ENCODE measurements at places on chromosomes 5 and 9. TPM values are rescaled to one million over a fixed set of nuclear protein-coding genes. Genes with fewer than 3 reads are reported as not detected.

- no peaks in the 10 kb centered on the region for H3K4me1 ChIP-seq
- H3K4me3 ChIP-seq = no peak overlapping the region
- H3K27ac ChIP-seq = no peak overlapping the region
- no peak for DNase-seq
- no peaks in the 10 kb centered on the region for H3K36me3 ChIP-seq
- no peaks in the 10 kb centered on the region for H3K27me3 ChIP-seq
These were observed 58.3 kb downstream of the MTX3 start for GRCh38 chr5:79932510-79933504.

DNA sequence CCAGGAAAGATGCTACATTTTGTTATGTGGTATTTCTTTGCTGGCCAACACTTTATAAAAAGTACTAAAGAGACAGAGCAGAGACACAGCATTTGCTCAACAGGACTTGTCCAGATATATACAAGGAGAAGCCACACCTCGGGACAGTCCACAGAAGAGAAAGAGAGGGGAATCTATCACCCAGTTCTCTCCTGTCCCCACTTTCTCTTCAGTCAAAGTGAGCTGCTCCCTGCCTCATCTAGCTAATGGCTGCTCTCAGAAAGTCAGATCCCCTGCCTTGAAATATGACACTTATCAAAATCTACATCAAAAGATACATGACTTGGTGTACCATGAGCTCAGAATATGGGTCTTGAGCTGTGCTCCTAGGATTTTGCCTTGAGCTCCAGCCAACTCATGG lies 86.7 kb upstream of the SPDL1 start:
- no peak for DNase-seq
- no peak overlapping the region for H3K27ac ChIP-seq
- H3K36me3 ChIP-seq = no peaks in the 10 kb centered on the region
- H3K4me1 ChIP-seq = no peaks in the 10 kb centered on the region
- H3K27me3 ChIP-seq = no peaks in the 10 kb centered on the region

GRCh38 chr9:130743656-130744055 lies 50.1 kb downstream of the EXOSC2 start:
- H3K27me3 ChIP-seq = no peaks in the 10 kb centered on the region
- DNase-seq = no peak
- no peaks in the 10 kb centered on the region for H3K36me3 ChIP-seq
- H3K4me3 ChIP-seq = no peak overlapping the region

DNA sequence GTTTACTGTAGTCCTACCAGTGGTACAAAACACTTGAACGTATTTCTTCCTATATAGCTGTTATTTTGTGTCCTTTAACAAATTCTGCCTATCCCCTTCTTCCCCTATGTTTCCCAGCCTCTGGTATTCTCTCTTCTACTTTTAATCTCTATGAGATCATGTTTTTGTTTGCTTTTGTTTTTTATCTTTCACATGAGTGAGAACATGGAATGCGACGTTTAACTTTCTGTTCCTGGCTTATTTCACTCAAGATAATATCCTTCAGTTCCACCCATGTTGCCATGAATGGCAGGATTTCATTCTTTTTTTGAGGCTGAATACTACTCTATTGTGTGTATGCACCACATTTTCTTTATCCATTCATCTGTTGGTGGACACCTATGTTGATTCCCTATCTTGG lies 634.4 kb upstream of the WWC1 start:
- no peak overlapping the region for H3K4me3 ChIP-seq
- H3K36me3 ChIP-seq = no peaks in the 10 kb centered on the region
- peaks cover 21% of the 10 kb centered on the region for H3K4me1 ChIP-seq
- no peak overlapping the region for H3K27ac ChIP-seq
- no peaks in the 10 kb centered on the region for H3K27me3 ChIP-seq

The PCDHGA6 gene
- total RNA-seq = 0.41 TPM

DNA sequence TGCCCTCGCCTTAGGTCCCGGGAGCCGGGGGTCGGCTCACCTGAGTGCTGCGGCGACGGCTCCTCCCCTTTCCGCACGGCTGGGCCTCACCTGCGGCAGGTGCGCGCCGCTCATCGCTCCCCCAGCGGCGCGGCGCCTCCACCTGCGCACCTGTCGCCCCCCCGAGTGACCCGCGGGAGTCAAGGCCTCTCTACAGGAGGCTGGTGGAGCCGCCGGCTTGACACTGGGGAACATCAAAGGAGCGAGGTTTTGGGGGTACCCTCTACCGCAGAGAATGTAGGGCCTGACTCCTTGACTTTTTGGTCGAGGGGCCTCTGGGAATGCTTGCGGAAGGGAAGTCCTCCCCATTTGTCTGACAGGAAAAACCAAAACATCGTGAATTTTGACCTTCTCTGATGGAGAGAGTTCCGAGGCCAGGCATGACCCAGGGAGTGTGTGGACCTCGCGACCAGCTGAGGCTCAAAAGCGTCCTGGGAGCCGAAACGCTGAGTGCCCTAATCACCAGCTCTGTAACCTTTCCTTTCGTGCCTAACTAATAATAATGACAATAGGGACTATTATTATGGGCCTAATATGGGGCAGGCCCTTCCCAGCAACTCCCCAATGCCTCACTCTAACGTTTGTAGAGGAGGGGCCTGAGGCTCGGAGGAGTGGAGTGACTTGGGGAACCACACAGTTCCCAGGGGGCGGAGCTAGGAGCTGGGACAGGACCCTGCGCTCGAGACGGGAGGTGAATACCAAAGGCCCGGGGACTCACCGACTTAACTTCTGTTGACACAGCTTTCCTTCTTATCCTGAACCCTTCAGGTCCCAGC lies 714 bp upstream of the IER5L start:
- H3K4me1 ChIP-seq = peaks cover 18% of the 10 kb centered on the region
- no peak for DNase-seq
- H3K27ac ChIP-seq = no peak overlapping the region

GRCh38 chr5:102971676-102972293 lies 148.2 kb downstream of the GIN1 start:
- H3K27me3 ChIP-seq = no peaks in the 10 kb centered on the region
- peak; percentile 43 for DNase-seq
- no peak overlapping the region for H3K27ac ChIP-seq
- no peak overlapping the region for H3K4me3 ChIP-seq

DNA sequence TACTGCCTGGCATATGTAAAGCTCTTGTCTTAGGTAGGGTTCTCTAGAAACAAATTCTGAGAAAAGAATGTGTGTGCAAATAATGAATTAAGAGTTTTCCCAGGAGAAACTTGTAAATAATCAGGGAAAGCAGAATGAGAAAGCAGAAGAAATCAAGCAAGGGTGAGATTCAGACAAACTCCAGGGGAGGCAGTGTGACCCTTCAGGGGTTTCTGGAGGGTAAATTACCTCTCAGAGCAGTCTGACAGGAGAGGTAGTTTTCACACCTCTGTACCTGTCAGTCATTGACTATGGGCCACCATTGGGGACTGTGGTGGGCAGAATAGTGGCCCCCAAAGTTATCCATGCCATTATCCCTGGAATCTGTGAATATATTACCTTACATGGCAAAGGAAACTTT lies 124.6 kb downstream of the KCTD16 start:
- H3K4me3 ChIP-seq = no peak overlapping the region
- H3K27ac ChIP-seq = no peak overlapping the region
- no peaks in the 10 kb centered on the region for H3K4me1 ChIP-seq
- no peaks in the 10 kb centered on the region for H3K27me3 ChIP-seq

DNA sequence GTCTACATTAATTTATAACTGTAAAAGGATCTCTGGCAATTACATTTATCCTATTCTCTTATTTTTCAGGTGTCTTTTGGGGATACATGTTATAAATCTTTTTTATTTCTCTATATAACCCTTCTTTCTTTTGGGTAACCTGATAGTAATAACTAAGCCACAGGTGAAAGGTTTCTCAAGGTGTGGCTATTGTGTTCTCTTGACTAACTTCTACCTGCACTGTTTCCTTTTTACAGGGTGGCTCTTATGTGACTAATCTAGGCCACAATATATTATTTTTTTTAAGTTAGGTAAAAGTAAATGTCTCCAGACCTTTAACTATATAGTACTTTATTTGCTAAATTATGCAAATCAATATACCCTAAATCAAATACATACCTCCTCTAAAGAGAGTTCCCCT lies 193.2 kb downstream of the EFNA5 start:
- H3K4me1 ChIP-seq = no peaks in the 10 kb centered on the region
- no peaks in the 10 kb centered on the region for H3K36me3 ChIP-seq
- DNase-seq = no peak
- no peak overlapping the region for H3K4me3 ChIP-seq
- H3K27ac ChIP-seq = no peak overlapping the region

The SLC22A4 gene
- 4.5 TPM for total RNA-seq

GRCh38 chr9:84617411-84618029 lies 52.0 kb upstream of the NTRK2 start:
- H3K4me3 ChIP-seq = no peak overlapping the region
- H3K4me1 ChIP-seq = no peaks in the 10 kb centered on the region
- no peak for DNase-seq
- H3K36me3 ChIP-seq = no peaks in the 10 kb centered on the region
- H3K27ac ChIP-seq = no peak overlapping the region

DNA sequence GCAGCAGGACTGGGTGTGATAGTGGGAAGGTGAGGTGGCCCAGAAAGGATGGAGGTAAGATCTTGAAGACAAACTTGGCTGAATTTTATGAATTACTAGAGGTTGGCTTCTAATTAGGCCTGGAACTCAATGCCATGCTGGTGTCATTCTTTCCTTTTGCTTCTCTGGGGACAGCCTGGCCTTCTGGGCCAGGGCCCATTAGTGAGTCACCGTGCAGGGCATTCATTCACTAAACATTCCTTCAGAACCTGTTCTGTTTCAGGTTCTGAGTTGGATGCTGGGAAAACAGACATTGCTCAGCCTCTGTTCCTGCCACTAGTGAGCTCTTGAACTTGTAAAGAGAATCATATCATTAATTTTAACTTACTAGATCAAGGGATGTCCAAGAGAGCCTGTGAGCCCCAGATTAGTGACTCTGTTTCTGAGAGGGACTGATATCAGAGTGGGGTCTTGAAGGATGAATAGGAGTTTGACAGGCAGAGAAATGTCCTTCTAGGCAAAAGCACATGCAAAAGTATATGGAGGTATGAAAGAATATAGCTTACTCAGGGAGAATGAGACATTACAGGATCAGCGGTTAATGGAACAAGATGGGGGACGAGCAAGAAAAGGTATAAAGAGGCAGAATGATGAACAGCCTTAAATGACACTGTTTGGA lies 66.5 kb downstream of the LHX2 start:
- peaks cover 13% of the 10 kb centered on the region for H3K4me1 ChIP-seq
- no peak for DNase-seq
- no peaks in the 10 kb centered on the region for H3K36me3 ChIP-seq
- peaks cover 5% of the 10 kb centered on the region for H3K27me3 ChIP-seq
- no peak overlapping the region for H3K27ac ChIP-seq

The IL4 gene
- not detected for total RNA-seq

DNA sequence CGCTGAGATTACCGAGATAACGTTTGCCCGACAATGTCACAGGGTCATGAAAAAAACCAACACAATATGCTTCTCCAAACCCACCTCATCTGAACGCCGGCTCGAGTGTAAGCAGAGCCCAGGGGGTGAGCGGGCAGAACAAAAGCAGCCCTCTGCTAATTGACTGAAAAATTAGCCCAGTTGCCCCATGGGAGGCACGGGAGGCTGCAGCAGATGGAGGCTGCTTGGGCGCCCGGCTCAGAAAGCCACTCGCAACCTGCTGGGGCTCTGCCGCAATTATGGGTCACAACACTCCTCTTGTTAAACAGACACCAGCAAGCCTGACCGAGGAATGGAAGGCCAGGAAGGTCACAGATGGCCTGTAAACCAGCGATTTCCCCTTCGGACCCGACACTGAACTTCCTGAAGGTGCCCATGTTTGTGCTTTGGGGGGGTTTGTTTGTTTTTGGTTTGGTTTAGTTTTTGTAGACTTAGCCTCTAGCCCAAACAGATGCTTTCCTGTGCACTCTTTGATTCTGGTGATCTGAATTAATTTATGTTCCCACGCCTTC lies 104.6 kb upstream of the IRX1 start:
- DNase-seq = no peak
- H3K4me3 ChIP-seq = no peak overlapping the region
- no peaks in the 10 kb centered on the region for H3K36me3 ChIP-seq
- no peaks in the 10 kb centered on the region for H3K4me1 ChIP-seq

GRCh38 chr9:123344192-123344949 lies 11.6 kb upstream of the CRB2 start:
- no peak overlapping the region for H3K4me3 ChIP-seq
- H3K36me3 ChIP-seq = no peaks in the 10 kb centered on the region
- peaks cover 4% of the 10 kb centered on the region for H3K27me3 ChIP-seq

GRCh38 chr9:2559192-2560152 lies 62.1 kb upstream of the VLDLR start:
- H3K27ac ChIP-seq = peak overlapping the region; percentile 70
- H3K4me1 ChIP-seq = peaks cover 17% of the 10 kb centered on the region
- H3K4me3 ChIP-seq = peak overlapping the region; percentile 16
- no peaks in the 10 kb centered on the region for H3K27me3 ChIP-seq
- no peaks in the 10 kb centered on the region for H3K36me3 ChIP-seq
- DNase-seq = peak; percentile 97

DNA sequence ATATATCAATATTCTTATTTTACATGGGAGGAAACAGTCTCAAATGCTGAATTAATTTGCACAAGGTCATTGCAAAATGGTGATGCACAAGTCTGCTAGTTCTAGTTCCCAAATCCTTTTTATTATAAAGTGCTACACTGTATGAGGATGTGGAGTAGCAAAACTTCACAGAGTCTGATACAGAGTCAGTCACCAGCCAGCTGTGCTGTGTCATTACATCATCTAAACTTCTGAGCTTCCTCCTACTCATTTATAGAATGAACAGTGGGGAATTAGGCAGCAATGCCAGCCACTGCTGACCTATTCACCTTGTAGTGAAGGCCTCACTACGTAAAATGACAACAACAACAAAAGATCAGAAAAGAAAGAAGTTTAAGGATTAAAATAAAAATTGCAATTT lies 357.8 kb downstream of the TMEM167A start:
- H3K4me1 ChIP-seq = no peaks in the 10 kb centered on the region
- H3K27ac ChIP-seq = no peak overlapping the region
- no peaks in the 10 kb centered on the region for H3K27me3 ChIP-seq
- H3K36me3 ChIP-seq = no peaks in the 10 kb centered on the region
- peak; percentile 3 for DNase-seq

- no peaks in the 10 kb centered on the region for H3K27me3 ChIP-seq
- DNase-seq = peak; percentile 99
- peak overlapping the region; percentile 94 for H3K27ac ChIP-seq
These were observed 185.3 kb downstream of the MAPKAP1 start for GRCh38 chr9:125521462-125522327.

GRCh38 chr5:52743970-52744369 lies 43.7 kb upstream of the ITGA1 start:
- peak; percentile 73 for DNase-seq
- H3K36me3 ChIP-seq = no peaks in the 10 kb centered on the region
- H3K4me1 ChIP-seq = peaks cover 5% of the 10 kb centered on the region
- no peaks in the 10 kb centered on the region for H3K27me3 ChIP-seq
- H3K27ac ChIP-seq = no peak overlapping the region
- no peak overlapping the region for H3K4me3 ChIP-seq

- peak; percentile 58 for DNase-seq
- H3K27ac ChIP-seq = peak overlapping the region; percentile 91
- peaks cover 44% of the 10 kb centered on the region for H3K4me1 ChIP-seq
- no peaks in the 10 kb centered on the region for H3K27me3 ChIP-seq
- no peak overlapping the region for H3K4me3 ChIP-seq
- no peaks in the 10 kb centered on the region for H3K36me3 ChIP-seq
These were observed 80.8 kb upstream of the ICE1 start for GRCh38 chr5:5341531-5342292.

- no peak overlapping the region for H3K27ac ChIP-seq
- H3K36me3 ChIP-seq = no peaks in the 10 kb centered on the region
- no peaks in the 10 kb centered on the region for H3K4me1 ChIP-seq
- no peaks in the 10 kb centered on the region for H3K27me3 ChIP-seq
These were observed 2111.3 kb downstream of the MAT2B start for GRCh38 chr5:165616490-165617405.

All from astrocyte (in vitro differentiated cells and primary cell).